Ovary (tissue), 10 donors: ENCODE measurements at places on chromosomes 3 and 15. TPM values are rescaled to one million over a fixed set of nuclear protein-coding genes. Genes with fewer than 3 reads are reported as not detected.

DNA sequence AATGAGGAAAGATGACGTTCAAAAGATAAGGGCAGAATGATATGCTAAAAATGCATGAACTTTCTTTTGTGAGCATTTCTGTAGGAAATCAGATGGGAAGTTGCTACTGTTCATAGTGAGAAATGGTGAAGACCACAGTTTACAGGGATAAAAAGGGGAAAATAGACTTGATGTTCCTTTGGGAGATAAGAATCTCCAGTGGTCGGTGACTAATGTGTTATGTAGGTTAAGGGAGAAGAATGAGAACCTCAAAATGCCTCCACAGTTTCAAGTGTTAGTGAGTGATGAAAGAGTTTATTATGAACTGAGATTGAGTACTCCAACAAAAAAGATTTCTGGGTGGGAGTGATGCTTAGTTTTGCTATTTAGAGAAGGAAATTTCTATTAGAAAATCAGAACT, 247.2 kb downstream of the LSAMP start:
- H3K27ac ChIP-seq, result no peak overlapping the region
- no peaks in the 10 kb centered on the region for H3K4me1 ChIP-seq
- no peaks in the 10 kb centered on the region for H3K27me3 ChIP-seq
- H3K36me3 ChIP-seq, result no peaks in the 10 kb centered on the region

GRCh38 chr3:189622629-189623028, 8.6 kb upstream of the TP63 start:
- no peak overlapping the region for H3K4me3 ChIP-seq
- no peak overlapping the region for H3K27ac ChIP-seq
- H3K36me3 ChIP-seq, result no peaks in the 10 kb centered on the region
- no peaks in the 10 kb centered on the region for H3K4me1 ChIP-seq

DNA sequence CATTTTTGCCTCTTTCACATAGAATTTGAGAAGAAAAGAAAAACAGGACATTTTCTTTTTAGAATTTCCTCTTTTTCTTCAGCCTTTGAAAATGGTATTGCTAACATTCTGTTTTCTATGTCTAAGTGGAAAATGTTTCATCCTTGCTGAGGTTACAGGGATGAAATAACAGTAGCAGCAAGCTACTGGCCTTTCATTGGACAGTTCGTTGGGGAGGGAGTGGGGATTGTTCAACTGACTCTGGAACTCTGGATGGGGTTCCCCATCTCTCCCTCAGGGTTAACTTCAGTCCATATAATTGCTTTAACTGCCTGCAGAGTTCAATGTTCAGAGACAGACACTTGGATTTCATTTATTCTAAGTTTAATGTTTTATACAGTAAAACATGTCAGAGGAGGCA, 346.0 kb downstream of the NLGN1 start:
- H3K4me1 ChIP-seq, result peaks cover 3% of the 10 kb centered on the region
- H3K4me3 ChIP-seq, result no peak overlapping the region
- no peaks in the 10 kb centered on the region for H3K27me3 ChIP-seq
- no peak overlapping the region for H3K27ac ChIP-seq
- DNase-seq, result no peak

GP9 gene
- not detected for total RNA-seq

DPPA2 gene
- not detected for total RNA-seq

PLD1 gene
- total RNA-seq, result 43.6 TPM

CFAP100 gene
- 2.8 TPM for total RNA-seq
